Stimulated activated CD8-positive, alpha-beta memory T cell treated with anti-CD3 and anti-CD28 coated beads, Interleukin-12 subunit alpha, Interleukin-12 subunit beta, amount 100 ng/mL, for 4 hours (primary cell): ENCODE measurements at places on chromosomes 16 and 17.
A peak's percentile ranks its signal among the peaks of the same experiment; 100 is the strongest.

GRCh38 chr16:50088302-50088701 is 22.5 kb downstream of the HEATR3 start:
- DNase-seq, result no peak

DNA sequence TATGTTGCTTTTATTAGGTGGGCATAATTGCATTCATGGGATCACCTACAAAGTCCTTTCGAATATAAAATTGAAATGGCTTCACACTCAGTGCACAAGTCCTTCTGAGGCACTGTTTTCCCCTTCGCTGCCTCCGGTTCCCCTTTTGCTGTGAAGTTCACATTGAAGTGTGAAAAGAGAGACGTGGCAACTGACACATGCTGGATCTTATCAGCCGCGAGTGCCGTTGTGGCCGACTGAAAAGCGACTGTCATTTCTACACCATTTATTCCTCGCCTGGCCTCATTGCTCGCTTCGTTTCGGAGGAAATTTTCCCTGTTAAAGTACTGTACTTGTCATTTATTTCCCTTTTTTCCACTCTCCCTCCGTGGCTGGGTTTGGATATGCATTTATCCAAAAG is 423.5 kb downstream of the MAF start:
- peak; percentile 4 for DNase-seq

DNA sequence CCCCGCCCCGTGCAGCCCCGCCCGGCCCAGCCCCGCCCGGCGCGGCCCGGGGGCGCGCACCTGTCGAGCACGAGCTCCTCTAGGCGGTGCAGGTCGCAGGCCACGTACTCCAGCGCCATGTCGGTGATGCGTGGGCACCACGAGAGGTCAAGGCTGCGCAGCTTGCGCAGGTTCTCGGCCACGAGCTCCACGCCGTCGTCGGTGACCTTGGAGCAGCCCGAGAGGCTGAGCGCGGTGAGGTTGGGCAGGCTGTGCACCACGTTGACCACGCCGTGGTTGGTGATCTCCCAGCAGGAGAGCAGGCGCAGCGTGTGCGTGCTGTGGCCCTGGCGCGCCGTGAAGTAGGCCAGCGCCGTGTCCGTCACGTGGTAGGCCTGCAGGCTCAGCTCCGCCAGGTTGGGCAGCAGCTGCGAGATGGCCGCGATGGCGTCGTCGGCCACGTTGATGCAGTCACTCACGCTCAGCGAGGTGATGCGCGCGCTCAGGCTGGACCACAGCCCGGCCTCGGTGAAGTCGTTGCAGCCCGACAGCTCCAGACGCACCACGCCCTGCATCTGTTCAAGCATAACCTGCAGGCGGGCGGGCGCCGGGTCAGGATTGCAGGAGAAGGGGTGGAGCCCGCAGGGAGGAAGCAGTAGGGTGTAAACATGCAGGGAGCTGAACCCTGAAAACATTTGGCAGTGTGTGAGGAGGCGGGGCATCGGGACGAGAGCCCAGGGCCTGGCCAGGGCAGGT is 5.3 kb upstream of the WDR24 start:
- DNase-seq, result peak; percentile 51

DNA sequence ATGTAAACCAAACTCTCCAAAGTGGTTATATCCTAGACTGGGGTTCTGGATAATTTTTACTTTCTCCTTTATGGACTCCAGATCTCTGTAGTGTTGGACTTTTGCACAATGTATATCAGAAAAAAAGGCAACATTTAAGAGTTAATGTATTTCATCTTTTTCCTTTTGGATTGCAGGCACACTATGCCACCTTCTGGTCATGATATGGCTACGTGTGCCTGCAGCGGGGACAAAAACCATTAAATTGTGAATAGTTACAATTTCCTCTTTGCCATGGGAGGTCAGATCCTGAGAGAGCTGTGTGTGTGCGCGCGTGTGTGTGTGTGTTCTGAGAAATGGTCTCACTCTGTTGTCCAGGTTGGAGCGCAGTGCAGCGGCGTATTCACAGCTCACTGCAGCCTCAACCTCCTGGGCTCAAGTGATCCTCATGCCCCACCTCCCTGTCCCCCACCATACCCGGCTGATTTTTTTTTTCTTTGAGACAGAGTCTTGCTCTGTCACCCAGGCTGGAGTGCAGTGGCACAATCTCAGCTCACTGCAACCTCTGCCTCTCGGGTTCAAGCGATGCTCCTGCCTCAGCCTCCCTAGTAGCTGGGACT is 4.3 kb upstream of the SGF29 start:
- DNase-seq, result no peak

GRCh38 chr16:66370786-66371684 is 4.5 kb downstream of the CDH5 start:
- no peak for DNase-seq

- no peak for DNase-seq
Observed at GRCh38 chr17:77266213-77266612, 125.4 kb downstream of the SEC14L1 start.

- DNase-seq, result no peak
Observed at GRCh38 chr17:57920916-57921703, 34.1 kb downstream of the CUEDC1 start.

- DNase-seq, result no peak
Observed at GRCh38 chr17:77601054-77601979, 357.2 kb upstream of the TNRC6C start.

- no peak for DNase-seq
Observed at GRCh38 chr17:69143683-69144231, 2.1 kb upstream of the ABCA6 start.

DNA sequence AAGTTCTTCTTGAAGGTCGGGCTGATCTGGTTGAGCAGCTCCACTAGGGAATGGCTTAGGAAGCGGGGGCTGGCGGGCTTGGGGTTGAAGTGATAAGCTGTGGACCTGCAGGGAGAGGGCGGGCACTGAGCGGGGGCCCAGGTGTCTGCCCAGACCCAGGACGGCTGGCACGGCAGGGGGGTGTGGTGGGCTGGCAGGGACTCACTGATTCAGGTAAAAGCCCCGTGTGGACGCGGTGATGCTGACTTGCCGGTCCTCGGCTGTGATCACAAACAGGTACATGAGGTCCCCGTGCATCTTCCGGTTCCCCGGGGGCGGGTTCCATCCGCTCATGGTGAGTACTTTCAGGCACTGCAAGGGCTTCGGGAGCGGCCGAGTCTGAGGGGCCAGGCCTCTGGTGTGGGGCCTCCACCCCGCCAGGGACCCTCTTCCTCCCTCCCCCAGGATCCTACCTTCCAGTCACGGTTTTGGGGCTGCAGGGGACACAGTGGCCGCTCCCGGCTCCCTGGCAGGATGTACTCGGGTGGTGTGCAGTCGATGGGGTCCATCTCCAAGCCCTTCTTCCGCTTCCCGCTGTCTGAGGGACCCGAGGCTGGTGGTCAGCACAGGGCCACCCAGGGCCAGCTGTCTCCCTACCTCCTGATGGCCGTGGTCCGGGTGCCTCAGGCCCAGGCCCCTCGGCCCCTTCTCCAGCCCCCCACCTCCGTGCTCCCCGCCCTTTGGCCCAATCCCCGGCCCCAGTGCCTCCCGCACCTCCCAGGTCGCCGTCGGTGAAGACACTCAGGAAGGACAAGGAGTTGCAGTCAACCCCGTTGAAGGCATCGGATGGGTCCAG is 10.2 kb downstream of the CLUH start:
- DNase-seq, result no peak

DNA sequence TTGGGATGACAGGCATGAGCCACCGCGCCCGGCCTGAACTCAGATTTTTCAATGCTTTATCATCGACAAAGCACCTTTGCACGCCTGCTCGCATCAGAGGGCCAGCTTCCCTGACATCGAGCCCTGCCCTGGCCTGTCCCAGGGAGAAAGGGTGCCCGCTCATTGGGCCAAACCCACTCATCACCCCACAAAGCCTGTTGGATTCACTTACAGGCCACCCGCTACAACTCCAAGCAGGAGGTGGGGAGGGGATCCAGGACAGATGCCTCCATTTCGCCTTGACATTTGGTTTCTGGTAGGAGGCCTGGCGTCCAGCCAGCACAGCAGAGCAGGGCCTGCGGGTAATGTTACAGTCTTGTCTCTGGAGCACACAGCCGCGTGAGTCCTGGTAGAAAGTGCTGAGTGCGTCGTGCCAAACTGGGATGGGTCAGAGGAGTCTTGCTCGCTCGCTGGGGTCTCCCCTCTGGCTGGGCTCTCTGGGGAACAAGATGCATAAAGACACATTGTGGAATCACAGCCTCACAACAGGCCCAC is 19.8 kb downstream of the SMTNL2 start:
- no peak for DNase-seq
